CD14-positive monocyte (primary cell): ENCODE measurements at places on chromosomes 13 and 19.

DNA sequence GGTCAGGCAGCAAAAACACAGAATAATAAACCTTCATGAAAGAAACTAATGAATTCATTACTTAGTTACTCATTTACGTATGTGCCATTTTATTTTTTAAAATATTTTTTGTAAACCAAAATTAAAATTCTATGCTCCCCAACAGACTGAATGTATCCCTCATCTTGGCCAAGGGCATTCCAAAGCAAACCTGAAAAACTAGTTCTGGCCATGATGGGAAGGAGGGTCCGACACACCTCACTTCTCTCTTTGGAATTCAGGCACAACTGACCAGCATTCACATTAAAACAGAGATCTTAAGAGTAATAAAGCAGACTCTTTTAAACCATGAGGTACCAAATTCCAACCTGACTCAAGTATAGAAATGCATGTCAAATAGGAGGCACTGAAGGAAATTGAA is 1576.9 kb upstream of the SPRY2 start:
- no peak for DNase-seq

GRCh38 chr19:750640-751423 is at the start of gene MISP:
TSS of gene MISP (plus strand) at chr19:751112. CDS start at chr19:756947, 5,835 bp downstream.
- no peak for DNase-seq

GRCh38 chr19:46413262-46414031 is at the start of gene CCDC8:
TSS of gene CCDC8 (minus strand) at chr19:46413564. CDS start at chr19:46412810, 754 bp downstream.
- DNase-seq: no peak

GRCh38 chr13:35460061-35460460 is 16.4 kb downstream of the MAB21L1 start:
- DNase-seq: no peak

- DNase-seq: no peak
Observed at GRCh38 chr13:92444244-92444643, 782.4 kb upstream of the GPC6 start.

GRCh38 chr13:106533101-106533942 is 2.1 kb downstream of the EFNB2 start:
- DNase-seq: peak; percentile 32

DNA sequence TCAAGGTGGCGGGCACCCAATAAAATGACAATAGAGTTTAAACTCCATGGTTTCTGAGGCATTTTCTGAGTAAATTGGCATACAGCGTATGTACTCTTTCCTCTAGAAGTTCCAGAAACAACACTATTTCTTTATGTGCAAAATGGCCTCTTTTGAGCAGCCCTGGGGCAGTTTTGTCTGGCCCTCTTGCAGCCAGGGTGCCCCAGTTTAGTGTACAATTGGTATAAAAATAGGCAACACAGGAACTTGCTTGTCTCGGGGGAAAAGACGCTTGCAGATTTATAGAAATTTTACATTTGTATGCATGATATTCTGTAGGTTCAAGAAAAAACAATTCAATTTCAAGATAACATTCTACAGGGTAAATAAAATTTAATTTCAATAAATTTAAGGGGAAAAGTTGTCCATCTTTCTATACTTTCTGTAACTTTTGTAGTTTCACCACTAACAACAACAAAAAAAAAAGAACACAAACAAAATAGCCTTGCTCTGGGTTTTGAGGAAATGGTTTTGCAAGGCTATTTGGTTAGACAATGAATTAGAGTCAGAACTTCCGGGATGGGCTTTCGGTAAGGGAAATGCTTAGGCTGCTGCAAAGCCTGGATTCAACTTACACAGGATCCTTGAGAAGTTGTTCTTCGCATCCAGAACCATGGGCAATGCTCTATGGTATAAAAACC is 45.3 kb downstream of the LRCH1 start:
- DNase-seq: peak; percentile 45

GRCh38 chr19:39995794-39996193 is 1.1 kb upstream of the ZNF546 start:
- DNase-seq: no peak

- DNase-seq: no peak
Observed at GRCh38 chr13:76975863-76976262, 16.0 kb upstream of the CLN5 start.

GRCh38 chr13:34867590-34867989 is 74.5 kb upstream of the NBEA start:
- no peak for DNase-seq

DNA sequence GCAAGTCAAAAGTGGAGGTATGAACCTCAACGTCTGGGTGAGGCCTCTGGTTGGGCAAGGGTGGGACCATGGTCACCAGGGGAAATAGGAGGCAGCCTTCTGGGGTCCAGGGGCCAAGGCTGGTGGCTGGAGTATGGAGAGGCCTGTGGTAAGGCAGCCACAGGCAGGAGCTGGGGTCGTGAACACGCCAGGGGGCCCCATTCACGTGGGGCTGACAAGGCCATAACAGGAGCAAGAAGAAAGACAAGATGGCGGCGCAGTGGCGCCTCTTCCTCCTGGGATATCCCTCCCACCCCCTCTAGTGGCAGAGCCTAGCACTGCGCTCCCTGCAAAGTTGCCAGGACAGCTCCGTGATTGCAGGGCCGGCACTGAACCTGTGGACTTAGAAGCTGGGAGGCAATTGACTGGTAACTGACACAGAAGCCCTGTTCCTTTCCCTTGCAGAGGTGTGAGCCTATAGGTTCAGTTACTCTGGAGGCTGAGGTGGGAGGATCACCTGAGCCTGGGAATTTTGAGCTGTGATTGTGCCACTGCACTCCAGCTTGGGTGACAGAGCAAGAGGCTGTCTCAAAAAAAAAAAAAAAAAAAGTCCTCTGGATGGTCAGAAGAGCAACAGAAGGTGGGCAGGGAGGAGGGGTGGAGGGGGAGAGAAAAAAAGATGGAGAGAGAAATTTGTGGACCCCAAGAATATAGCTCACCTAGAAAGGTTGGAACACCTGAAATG is 19.7 kb upstream of the EDDM13 start:
- peak; percentile 69 for DNase-seq

- no peak for DNase-seq
Observed at GRCh38 chr13:58955546-58956385, 1208.0 kb downstream of the DIAPH3 start.

DNA sequence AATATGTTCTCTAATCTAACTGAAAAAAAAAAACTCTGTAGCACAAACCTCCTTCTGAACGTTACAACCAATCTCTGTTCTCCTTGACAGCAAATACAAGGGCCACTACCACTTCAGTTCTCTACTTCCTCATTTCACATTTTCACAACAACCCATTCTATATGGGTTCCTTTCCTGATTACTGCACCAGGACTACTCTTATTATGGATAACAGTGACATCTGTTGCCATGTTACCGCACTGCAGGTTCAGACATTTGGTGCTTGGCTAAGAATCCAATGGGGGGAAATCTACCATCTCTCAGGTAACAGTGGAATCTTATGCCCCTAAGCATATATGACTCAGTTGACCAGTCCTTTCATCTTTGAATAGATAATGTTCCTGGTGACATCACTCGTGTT is 11.6 kb upstream of the FPR3 start:
- DNase-seq: peak; percentile 88

DNA sequence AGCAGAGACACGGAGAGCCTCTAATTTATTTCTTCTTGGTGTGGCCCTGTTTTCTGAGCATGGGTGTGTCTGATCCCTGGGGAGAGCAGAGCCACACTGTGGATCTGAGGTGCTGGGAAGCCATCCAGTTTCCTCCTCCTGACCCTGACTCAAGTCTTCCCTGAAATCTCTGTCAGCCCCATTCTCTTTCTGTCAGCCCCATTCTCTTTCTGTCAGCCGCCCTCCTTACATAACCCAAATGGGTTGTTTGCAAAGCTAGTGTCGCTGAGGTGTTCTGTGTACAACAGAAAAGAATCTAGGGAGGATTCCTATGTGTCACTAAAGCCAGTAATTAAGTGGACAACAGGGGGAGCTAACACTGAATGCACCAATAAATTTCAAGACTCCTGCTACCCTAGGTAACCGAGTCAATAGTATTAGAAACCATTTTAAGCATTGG is 50.2 kb downstream of the LRCH1 start:
- DNase-seq: no peak

- DNase-seq: no peak
Observed at GRCh38 chr19:47433121-47433520, 13.8 kb upstream of the MEIS3 start.

DNA sequence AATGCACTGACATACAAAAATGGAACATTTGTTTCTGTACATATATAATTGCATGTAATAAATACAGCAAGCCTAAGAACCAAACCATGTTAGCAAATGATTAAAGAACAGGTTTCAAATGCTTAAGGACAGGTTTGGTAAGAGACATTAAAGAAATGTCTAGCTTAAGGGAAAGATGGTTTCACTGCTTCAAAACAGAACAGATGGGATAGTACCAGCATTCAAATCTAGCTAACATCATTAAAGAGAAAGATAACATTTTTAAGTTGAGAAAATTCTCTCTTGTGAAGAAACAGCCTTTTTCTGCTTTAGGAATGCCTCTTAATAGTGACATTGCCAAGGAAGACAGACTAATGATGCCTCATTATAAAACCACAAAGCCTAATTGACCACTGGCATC is 52.5 kb upstream of the DOCK9 start:
- no peak for DNase-seq

GRCh38 chr13:81020010-81020409 is 679.1 kb upstream of the SPRY2 start:
- DNase-seq: no peak

- DNase-seq: peak; percentile 54
Observed at GRCh38 chr19:12994701-12995595, at the start of gene NFIX. TSS of gene NFIX (plus strand) at chr19:12995475. CDS start at chr19:12995838, 363 bp downstream.

GRCh38 chr13:110107568-110108347 is 199.2 kb downstream of the COL4A1 start:
- DNase-seq: no peak

- no peak for DNase-seq
Observed at GRCh38 chr13:81396192-81396591, 1055.3 kb upstream of the SPRY2 start.

DNA sequence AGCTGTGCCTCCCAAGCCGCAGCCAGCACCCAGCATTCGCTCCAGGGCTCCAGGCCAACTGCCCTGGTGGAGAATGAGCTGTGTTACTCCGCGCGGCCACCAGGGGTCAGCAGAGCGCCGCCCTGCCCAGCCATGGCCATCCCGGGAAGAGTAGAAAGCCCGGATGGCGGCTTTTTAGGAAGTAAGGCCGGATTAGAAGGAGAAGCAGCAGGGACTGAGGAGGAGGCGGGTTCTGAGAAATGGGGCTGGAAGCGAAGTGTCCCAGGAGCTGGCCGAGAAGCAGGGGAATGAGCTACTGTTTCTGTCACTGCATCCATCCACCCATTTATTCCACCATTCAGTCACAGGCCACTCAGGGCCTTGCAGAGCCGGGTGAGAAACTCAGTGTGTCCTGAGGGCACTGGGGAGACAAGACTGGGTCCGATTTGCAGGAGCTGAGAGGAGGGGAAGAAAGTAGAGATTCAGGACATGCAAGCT is 6.6 kb upstream of the NPAS1 start:
- peak; percentile 70 for DNase-seq

DNA sequence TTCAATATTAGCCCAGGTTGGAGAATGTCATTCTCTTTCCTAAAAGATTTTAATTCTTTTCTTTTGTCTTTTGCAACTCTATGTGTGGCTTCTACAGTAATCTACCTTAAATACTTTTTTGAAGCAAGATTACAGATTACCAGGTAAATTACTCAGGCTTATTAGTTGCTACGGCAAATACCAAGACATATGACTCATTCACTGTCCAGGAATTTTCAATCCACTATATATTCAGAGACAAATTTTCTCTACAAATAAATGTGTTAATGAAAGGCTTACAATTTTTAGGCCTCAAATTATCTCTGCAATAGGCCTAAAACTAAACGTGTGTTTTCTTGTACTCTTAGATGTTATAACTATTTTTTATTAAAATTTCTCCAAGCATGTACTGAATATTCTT is 631.3 kb downstream of the DIAPH3 start:
- DNase-seq: no peak

- DNase-seq: no peak
Observed at GRCh38 chr13:113962386-113962785, 11.5 kb downstream of the C13orf46 start.

DNA sequence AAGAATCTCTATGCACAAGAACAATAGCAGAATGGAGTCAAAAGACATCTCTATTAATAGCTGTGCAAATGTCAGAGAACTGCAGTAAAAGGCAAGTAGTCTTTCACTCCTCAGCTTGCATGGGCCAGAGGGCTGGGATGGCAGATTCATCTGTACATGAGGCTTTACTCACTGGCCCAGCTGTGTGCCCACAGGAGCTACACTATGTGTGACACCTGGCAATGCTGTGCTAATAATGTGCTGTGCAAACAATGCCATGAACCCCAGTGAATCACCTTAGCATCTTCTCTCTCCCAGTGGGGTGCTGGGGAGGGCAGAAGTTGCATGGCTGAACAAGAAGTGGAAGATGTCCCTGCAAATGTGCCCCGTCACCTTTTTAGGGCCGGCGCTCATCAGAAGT is 73.1 kb downstream of the KL start:
- no peak for DNase-seq

DNA sequence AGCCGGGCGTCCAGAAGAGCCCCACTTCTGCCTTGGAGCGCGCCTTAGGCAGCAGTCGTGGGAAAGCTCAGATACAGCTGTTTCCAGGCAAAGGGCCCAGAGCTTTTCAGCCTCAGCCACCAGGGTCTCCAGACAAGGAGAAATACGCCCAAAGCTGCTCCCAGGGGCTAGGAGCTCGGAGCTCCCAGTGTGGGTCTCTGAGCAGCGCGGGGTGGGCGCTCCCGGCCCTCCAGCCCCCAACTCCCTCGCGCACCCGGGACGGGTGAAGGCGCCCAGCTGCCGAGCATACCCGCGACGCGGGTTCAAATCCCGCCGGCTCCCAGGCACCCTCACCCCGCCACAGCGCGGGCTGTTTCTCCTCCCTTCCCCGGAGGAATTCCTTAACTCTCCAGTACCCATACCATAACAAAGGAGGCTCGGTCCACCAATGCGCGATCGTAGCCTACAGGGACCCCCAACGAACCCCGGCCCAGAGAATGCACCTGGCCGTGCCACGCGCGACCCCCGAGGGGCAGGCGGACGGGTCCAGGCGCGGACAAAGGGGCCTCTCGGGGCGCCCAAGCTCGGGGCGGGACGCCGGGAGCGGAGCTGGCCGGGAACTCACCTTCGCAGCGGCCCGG is 507 bp downstream of the COL4A1 start:
- DNase-seq: no peak

DNA sequence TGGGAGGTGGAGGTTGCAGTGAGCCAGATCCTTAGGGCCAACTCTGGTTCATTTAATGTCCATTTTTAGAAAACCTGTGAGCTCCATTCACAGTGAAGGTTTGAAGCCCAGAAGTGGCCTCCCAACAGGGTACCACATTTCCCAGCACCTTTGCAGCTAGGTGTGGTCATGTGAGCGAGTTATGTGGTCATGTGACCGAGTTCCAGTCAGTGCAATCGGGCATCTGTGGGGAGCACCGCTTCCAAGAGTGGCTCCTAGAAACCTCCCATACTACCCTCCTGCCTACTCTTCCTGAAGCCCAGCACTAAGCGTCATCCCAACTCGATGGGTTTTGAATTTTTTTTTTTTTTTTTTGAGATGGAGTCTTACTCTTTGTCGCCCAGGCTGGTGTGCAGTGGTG is 663 bp upstream of the PLA2G4C start:
- DNase-seq: no peak

- DNase-seq: no peak
Observed at GRCh38 chr13:108834193-108834592, 204.8 kb downstream of the MYO16 start.
